Left hindlimb (tissue), 1 donor: ENCODE measurements at places on chromosomes 4 and X.
A peak's percentile ranks its signal among the peaks of the same experiment; 100 is the strongest.

DNA sequence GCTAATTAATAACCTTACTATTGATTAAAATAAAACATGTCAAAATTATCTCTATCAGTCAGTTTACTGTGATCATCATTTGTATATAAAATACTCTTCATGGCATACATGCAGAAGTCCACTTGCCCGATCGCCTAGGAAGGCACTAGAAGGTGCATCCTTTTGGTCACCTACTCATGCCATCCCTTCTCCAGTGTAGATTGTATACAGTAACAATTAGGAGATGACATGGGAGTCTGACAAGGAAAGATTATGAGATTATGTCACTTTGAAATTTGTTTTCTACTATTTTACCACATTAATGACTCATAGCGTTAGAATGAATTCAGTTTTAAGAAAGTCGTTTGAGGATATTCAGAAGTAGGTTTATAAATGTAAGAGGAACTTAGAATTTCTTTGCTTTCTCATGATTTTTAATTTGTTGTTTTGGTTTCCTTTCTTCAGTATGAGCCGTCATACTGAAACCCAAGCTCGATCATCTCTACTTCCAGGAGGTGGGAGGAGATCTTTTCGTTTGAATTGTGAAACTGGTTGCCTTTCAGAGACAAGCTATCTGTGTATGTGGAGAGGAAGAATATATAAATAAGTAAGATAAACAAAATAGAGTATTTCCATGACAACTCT is 51.1 kb upstream of the UNC5C start:
- no peak for DNase-seq

- no peak for DNase-seq
These were observed 38.2 kb upstream of the OCIAD2 start for GRCh38 chr4:48944756-48945241.

- no peak for DNase-seq
These were observed 48.3 kb downstream of the PDE5A start for GRCh38 chr4:119580293-119580692.

GRCh38 chrX:49210406-49210805 is 10.4 kb upstream of the SYP start:
- no peak for DNase-seq

GRCh38 chrX:11347300-11347699 is 54.1 kb downstream of the AMELX start:
- no peak for DNase-seq

GRCh38 chr4:106996490-106996889 is 39.6 kb downstream of the DKK2 start:
- DNase-seq, result no peak

- no peak for DNase-seq
These were observed 18.2 kb upstream of the NKRF start for GRCh38 chrX:119624417-119624816.

- no peak for DNase-seq
These were observed 120.3 kb upstream of the DKK2 start for GRCh38 chr4:107156443-107156842.

DNA sequence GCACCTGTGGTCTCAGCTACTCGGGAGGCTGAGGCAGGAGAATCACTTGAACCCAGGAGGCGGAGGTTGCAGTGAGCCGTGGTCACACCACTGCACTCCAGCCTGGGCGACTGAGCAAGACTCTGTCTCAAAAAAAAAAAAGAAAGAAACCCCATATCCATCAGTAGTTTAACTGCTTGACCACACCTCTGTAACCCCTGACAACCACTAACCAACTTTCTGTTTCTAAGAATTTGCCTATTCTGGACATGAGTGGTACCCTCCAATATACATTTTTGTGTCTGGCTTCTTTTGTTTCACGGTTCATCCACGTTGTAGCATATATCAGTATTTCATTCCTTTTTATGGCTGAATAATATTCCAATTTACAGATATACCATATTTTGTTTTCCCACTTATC is 9.1 kb downstream of the PPAT start:
- DNase-seq, result no peak

- DNase-seq, result no peak
These were observed 5.0 kb downstream of the GRPEL1 start for GRCh38 chr4:7062816-7063215.

DNA sequence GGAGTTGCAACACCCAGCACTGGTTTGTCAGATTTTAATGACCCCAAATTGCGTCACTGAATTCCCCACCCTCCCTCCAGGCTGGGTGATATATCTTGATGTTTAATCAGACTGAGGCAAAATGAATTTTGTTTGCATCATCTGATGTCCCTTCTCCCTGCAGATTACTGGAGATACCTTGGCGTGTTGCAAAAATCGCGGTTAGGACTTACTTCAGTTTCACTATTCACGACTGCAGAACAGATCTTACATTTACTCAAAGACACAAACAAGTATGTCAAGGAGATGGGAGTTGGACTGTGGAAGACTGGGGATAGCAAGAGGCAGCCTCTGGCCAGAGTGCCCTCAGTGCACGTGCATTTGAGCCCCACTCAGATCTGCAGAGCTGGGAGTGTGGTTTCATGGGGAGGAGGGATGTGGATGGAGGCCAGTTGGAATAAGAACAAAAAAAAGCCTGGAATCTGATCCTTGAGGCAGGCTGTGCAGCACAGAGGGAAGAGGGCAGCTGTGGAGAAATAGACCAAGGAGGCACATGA is 92.2 kb upstream of the MTM1 start:
- DNase-seq, result peak; percentile 34

GRCh38 chr4:153528705-153529485 is 62.7 kb downstream of the TMEM131L start:
- DNase-seq, result no peak
